Effector CD4-positive, alpha-beta T cell (primary cell): ENCODE measurements at places on chromosomes 3 and 15.

DNA sequence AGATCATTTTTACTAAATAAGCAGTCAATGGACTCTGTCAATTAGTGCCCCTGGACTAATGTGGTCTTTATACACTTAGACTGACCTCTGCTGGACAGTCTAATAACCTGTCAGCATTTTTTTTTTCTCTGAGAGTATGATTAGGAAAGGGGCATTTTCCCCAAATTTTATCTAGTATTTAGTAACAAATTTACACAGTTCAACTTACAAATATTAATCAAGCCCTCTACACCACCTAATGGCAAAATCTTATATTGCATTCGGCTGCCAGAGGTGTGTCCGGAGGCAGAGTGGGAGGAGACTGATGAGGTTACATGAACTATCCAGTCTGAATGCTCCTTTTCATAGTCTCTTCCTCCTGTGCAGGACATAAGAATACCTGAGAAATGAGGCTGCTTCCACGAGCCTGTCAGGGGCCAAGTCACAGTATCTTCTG lies 36.0 kb upstream of the COLQ start:
- peak; percentile 42 for DNase-seq

- no peak for DNase-seq
Observed at GRCh38 chr3:54951405-54951804, 23.5 kb upstream of the LRTM1 start.

GRCh38 chr15:33722005-33722672 lies 246.2 kb upstream of the CHRM5 start:
- no peak for DNase-seq

GRCh38 chr15:99485992-99486370 lies 79.8 kb upstream of the MEF2A start:
- no peak for DNase-seq

GRCh38 chr3:170506556-170506955 lies 79.3 kb downstream of the SLC7A14 start:
- DNase-seq, result no peak
